ENCODE measurements at places on chromosomes 2 and 18. TPM values are rescaled to one million over a fixed set of nuclear protein-coding genes. Genes with fewer than 3 reads are reported as not detected.
A peak's percentile ranks its signal among the peaks of the same experiment; 100 is the strongest.

DNA sequence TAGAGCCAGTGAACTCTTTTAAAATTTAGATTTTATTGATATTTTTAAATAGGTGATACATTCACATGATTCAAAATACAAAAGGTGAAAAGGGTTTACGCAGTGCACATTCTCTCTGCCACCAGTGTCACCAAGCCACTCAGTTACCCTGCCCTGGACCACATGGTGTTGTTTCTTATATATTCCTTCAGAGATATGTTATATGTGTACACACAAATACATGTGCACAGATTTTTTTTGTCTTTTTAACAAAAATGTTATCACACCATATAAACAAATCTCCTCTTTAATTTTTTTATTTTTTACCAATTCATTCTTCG, 26.2 kb downstream of the SERPINB4 start:
- no peaks in the 10 kb centered on the region for H3K27me3 ChIP-seq
- no peaks in the 10 kb centered on the region for H3K36me3 ChIP-seq
- no peaks in the 10 kb centered on the region for H3K4me1 ChIP-seq
- DNase-seq = no peak

GRCh38 chr18:34342960-34343359, 118.2 kb upstream of the NOL4 start:
- no peak for DNase-seq
- no peak overlapping the region for H3K27ac ChIP-seq
- no peak overlapping the region for H3K4me3 ChIP-seq
- no peaks in the 10 kb centered on the region for H3K4me1 ChIP-seq
- no peaks in the 10 kb centered on the region for H3K36me3 ChIP-seq

DNA sequence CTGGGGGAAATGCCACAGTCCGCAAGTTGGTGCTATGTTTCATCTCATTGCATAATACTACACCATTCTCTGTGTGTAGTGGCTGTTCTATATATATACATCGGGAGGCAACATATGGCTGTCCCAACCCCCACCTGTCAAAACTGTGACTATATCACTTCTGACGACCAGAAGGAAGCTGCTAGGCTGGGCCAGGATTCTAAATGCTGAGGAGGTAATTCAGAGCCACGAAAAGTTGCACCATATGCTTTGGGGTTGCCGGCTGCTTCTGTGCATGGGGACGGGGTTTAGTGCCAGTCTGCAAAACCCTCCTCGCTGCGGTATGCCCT, 117.3 kb downstream of the MSH2 start:
- peaks cover 26% of the 10 kb centered on the region for H3K4me1 ChIP-seq
- peak overlapping the region; percentile 43 for H3K27ac ChIP-seq
- H3K36me3 ChIP-seq = no peaks in the 10 kb centered on the region
- DNase-seq = no peak
- H3K27me3 ChIP-seq = no peaks in the 10 kb centered on the region

DNA sequence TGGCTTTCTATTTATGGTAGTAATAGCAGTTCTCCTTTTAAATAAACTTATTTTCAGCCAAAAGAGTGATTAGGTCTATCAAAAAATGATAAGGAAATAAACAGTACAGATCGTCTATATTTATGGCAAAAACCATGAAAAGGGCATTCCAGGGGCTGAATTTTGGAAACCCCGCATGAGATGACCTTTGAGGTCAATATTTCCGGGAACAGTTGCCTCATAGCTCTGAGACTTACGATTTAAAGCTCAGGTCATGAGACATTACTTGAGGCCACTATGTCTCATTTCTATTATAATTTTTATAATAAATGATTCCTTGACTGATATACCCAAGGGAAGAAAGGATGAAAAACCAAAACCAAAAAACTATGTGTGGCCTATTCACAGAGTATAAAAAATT, 101.1 kb downstream of the LDLRAD4 start:
- no peaks in the 10 kb centered on the region for H3K27me3 ChIP-seq
- no peak for DNase-seq
- H3K4me3 ChIP-seq = no peak overlapping the region

DNA sequence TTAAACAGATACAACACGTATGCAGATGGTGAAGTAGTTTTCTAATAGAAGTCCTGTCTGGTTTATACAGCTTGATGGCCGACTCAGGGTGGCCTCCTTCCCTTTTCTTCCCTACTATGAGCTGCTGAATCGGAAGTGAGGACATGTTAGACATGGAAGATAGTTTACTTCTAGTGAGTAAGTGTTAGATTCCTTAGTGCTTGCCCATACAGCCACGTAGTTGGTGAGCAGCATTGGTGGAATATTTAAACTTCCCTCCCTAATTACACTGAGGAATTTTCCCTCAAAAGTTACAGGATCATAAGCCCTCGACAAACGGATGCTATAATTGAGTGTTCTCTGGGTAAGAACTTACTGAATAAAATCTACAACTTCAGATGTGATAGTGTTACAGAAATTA, 52.1 kb downstream of the RHBDD1 start:
- no peak overlapping the region for H3K27ac ChIP-seq
- no peaks in the 10 kb centered on the region for H3K4me1 ChIP-seq
- H3K36me3 ChIP-seq = no peaks in the 10 kb centered on the region
- H3K27me3 ChIP-seq = no peaks in the 10 kb centered on the region

DNA sequence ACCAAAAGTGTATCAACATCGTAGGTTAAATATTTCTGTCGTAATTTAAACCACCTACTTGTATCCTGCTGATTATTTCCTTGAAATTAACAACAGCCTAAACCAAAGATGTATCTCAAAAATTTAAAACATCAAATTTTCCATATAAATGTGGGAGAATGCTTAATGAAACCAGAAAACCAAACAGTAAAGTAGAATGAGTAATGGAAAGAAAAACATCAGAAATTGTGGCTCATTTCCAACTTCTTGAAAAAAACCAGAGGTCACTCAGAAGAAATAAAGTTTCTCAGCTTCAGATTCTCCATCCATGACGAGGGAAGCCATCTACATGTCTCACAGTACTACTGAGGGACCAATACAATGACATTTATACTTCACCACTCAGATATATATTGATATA, 296.5 kb downstream of the NOL4 start:
- DNase-seq = no peak
- H3K27me3 ChIP-seq = no peaks in the 10 kb centered on the region
- H3K27ac ChIP-seq = no peak overlapping the region

DNA sequence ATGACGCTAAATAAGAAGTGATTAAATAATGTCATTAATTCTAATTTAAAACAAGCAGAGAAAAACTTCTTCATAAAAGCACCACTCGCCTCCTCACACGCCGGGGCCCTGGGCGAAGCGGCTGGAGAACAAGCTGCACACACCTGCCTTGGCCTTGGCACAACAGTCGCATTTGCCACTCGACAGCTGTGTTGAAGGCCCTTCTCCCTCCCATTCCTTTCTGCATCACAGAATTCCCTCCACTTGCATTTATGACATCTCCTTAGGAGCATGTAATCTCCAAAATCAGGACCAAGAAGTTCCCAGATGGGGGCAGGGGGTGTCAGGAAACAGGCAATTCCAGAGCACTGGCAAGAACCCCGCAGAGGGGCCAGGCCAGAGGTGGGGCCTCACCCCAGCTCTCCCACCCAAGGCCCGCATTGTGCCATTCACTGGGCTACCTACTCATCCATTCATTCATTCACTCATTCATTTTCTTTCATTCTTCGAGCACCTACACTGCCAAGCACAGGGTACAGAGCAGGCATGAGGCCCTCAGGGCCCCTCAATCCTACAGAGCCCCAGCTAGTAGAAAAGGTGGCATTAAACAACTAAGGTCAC, 6.4 kb downstream of the HDAC4 start:
- H3K4me3 ChIP-seq = peak overlapping the region; percentile 16
- H3K4me1 ChIP-seq = peaks cover 61% of the 10 kb centered on the region
- H3K27me3 ChIP-seq = no peaks in the 10 kb centered on the region
- H3K36me3 ChIP-seq = peaks cover 2% of the 10 kb centered on the region
- no peak overlapping the region for H3K27ac ChIP-seq
- no peak for DNase-seq

DNA sequence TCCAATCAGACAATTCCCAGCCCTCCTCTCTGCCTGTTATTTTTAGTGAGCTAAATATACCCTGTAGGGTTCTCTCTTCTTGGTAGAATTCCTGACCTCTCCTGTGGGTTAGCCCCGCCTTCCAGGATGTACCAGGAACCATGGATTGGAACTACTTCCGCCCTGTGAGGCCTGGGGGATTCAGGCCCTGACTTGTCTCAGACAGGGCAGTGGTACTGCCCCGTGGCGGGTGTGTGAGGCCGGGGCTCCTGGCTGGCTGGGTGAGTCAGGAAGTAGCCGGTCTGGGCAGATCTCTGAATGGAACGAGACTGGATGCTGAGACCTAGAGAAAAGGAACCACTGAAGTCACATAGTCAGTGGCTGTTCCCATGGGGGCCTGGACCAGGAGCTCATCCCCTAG, 50.5 kb downstream of the DYSF start:
- peak overlapping the region; percentile 58 for H3K27ac ChIP-seq
- H3K4me3 ChIP-seq = no peak overlapping the region
- H3K4me1 ChIP-seq = no peaks in the 10 kb centered on the region
- DNase-seq = no peak

GRCh38 chr2:109069331-109070194, 59.4 kb upstream of the SH3RF3 start:
- no peak overlapping the region for H3K27ac ChIP-seq
- H3K36me3 ChIP-seq = no peaks in the 10 kb centered on the region
- peaks cover 6% of the 10 kb centered on the region for H3K27me3 ChIP-seq
- no peak overlapping the region for H3K4me3 ChIP-seq
- peaks cover 23% of the 10 kb centered on the region for H3K4me1 ChIP-seq

- no peak overlapping the region for H3K27ac ChIP-seq
- no peaks in the 10 kb centered on the region for H3K27me3 ChIP-seq
- H3K36me3 ChIP-seq = no peaks in the 10 kb centered on the region
- H3K4me1 ChIP-seq = peaks cover 5% of the 10 kb centered on the region
- no peak overlapping the region for H3K4me3 ChIP-seq
- DNase-seq = no peak
Measured at GRCh38 chr18:34806527-34806926, 96.4 kb downstream of the DTNA start.

GRCh38 chr2:99480390-99480789, 9.4 kb downstream of the REV1 start:
- peaks cover 39% of the 10 kb centered on the region for H3K4me1 ChIP-seq
- DNase-seq = no peak
- H3K4me3 ChIP-seq = no peak overlapping the region
- H3K27ac ChIP-seq = no peak overlapping the region
- no peaks in the 10 kb centered on the region for H3K36me3 ChIP-seq

GRCh38 chr2:85695691-85696668, 1.8 kb downstream of the GNLY start:
- no peaks in the 10 kb centered on the region for H3K36me3 ChIP-seq
- no peak overlapping the region for H3K4me3 ChIP-seq
- no peak overlapping the region for H3K27ac ChIP-seq
- H3K27me3 ChIP-seq = no peaks in the 10 kb centered on the region
- DNase-seq = no peak
- peaks cover 5% of the 10 kb centered on the region for H3K4me1 ChIP-seq

CWC22 gene
- total RNA-seq = 27.6 TPM

HNMT gene
- 5.5 TPM for total RNA-seq

SLC4A5 gene
- 3.0 TPM for total RNA-seq

TDRD15 gene
- total RNA-seq = not detected

All from neural crest cell (in vitro differentiated cells).